CD4-positive, alpha-beta T cell treated with Interleukin-1 beta for 1 hour (primary cell): ENCODE measurements at places on chromosomes 12 and 14.

- no peak for DNase-seq
These were observed 146.5 kb upstream of the MYL2 start for GRCh38 chr12:111066744-111067437.

DNA sequence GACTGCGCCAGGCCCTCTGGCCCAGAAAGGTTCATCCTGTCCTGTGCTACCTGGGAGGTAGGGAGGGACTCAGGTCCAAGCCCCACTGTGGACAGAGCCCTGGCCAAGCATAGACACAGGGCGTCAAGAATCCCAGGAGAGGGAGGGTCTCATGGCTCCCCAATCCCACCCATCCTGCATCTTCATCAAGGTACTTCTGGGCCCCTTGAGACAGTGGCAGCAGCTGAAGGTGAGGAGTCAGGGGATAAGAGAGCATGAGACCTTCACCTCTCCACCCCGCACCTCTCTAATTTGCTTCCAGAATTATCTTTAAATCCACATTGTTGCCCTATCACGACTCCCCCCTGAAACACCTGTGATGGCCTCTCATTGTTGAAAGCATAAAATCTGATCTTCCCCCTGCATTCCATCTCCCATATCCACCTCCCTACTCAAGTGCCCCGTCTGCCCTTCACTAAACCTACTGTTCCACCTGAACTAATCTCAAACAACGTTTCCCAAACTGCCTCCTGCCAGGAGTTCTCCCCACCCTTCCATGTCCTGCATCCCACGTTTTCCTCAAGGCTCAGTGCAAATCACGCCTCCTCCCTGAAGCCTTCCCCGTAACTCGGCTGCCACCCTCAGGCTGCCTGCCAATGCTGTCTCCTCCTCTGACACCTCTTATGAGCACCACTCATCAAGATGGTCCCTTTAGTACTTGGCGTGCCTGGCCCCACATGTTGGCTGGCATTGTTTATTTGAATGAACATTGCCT lies 27.1 kb downstream of the KRT18 start:
- DNase-seq = no peak

GRCh38 chr12:40752011-40752410 lies 59.8 kb downstream of the CNTN1 start:
- no peak for DNase-seq

- DNase-seq = no peak
These were observed 78.5 kb downstream of the ST8SIA1 start for GRCh38 chr12:22256041-22256441.

DNA sequence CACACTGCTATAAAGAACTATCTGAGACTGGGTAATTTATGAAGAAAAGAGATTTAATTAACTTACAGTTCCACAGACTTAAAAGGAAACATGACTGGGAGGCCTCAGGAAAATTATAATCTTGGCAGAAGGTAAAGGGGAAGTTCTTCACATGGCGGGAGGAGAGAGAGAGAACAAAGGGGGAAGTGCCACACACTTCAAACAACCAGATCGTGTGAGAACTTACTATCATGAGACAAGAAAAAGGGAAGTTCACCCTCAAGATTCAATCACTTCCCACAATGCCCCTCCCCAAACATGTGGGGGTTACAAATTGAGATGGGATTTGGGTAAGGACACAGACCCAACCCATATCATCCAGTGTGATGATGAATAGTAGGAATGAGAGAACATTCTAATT lies 366.5 kb downstream of the LRFN5 start:
- no peak for DNase-seq

- DNase-seq = no peak
These were observed 55.8 kb downstream of the BCL2L14 start for GRCh38 chr12:12126551-12126950.

DNA sequence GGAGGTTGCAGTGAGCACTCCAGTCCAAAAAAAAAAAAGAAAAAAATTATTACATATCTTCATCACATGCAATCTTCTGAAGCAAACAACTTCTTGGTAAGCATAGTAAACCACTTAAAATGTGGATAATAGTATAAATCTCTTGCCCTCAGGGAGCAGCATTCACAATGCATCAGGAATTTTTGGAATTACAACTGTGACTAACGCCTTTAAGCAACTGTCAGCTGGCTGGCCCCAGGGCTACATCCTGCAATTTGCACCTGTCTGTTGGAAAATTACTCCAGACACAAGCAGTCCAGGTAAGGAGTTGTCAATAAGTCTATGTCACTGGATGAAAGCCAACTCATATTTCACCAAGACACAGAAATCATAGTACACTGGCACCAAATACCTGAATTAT lies 5.5 kb upstream of the SLC7A7 start:
- DNase-seq = no peak

DNA sequence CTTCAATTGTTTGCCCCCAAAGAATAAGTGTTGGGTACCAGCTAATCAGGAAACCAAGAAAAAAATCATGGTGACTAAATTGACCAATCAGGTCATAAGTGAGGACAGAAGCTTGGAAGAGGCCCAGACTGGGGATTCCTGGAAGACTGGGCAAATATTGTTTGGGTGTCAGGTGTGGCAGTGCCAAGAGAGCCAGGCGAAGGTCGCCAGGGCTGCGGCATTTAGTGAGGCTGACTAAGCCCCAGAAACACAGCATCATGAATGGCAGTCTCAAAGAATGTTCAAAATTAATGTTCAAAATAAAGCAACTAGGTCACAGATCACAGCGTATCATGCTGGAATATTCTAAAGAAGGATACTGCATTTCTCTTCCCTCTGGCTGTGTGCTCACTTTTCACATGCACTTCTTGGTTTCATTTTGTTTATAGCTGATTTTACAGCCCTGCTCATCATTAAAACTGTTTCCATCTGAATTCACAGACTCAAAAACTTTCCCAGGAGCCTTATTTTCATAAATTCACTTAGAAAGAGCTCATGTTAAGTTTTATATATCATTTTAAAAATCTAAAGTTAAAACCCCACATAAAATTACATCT lies 85.3 kb upstream of the OVCH1 start:
- DNase-seq = no peak

- DNase-seq = no peak
These were observed 136.3 kb upstream of the PZP start for GRCh38 chr12:9344541-9344940.

DNA sequence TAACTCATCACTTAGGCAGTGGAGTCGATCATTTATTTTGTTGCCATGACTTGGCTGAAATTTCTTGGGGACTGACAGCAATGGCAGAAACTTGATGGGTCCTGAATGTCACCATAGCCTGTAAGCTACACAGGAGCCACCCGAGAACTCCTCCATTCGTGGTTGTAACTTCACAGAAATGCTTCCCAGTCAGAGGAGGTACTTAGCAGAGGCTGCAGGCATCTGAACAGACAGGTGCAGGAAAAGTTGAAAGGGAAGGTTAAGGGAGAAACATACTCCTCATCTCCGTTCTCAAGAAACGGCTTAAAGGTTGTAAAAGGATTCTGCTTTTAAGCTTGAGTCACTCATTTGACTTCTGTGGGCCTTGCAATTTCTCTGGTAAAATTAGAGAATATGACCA lies 47.7 kb downstream of the ETV6 start:
- no peak for DNase-seq

DNA sequence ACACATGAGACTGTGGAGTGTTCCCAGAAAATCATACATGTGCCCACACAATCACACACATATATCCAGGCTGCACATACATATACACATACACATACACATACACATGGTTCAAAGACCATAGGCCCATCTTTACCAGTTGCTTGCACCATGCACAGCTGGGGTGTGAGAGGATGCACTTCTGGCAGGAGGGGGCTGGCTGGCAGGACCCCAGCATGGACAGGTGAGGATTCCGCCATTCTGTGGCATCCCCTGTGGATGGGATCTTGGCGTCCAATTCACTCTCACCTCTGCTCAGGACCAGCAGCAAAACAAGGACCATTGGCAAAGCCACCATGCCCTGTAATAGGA lies 7.0 kb downstream of the ITGB7 start:
- DNase-seq = no peak

DNA sequence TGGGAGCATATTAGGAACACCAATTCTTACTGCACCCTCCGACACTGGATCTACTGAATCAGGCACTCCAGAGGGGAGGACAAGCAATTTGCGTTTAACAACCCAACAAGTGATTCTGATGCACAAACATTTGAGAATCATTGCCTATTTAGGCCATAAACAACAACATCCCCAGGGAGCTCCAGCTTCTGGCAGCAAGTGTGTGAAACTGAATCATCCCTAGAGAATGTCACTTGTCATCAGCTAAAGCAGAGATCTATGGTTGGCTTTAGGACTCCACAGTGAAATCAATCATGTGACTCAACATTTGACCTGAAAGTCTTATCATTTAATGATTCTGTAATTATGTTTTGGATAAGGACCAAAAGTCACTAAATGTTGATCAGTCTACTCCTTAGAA lies 505.0 kb upstream of the FLRT2 start:
- no peak for DNase-seq
